ENCODE measurements at places on chromosomes 12 and 14. TPM values are rescaled to one million over a fixed set of nuclear protein-coding genes. Genes with fewer than 3 reads are reported as not detected.

DNA sequence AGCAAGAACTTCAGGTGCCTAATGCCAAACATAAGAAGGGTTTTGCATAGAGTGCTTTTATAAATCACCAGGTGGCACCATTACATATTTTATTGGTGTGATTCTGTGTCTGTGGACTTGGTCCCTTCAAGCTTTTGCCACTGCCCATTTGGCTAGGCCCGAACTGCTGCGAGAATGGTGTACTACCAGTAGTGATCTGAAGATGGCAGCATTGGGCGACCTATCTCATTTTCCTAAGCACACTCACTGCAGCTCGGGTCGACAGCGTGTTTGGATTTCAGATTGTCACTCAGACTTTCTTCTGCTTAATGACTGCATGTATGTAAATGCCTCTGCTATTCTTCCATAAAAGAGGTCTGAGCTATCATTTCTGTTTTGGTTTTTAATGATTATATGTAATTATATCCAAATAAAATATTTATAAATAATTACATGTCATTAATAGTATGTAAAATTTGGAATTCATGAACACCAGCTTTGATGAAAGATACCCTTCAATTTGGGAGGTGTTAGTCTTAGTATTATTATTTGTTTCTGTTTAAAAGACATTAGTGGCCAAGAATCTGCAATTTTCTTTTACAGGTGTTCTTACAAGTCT is 78.5 kb downstream of the TPH2 start:
- H3K36me3 ChIP-seq, result no peaks in the 10 kb centered on the region
- no peak overlapping the region for H3K27ac ChIP-seq
- no peaks in the 10 kb centered on the region for H3K4me1 ChIP-seq

DNA sequence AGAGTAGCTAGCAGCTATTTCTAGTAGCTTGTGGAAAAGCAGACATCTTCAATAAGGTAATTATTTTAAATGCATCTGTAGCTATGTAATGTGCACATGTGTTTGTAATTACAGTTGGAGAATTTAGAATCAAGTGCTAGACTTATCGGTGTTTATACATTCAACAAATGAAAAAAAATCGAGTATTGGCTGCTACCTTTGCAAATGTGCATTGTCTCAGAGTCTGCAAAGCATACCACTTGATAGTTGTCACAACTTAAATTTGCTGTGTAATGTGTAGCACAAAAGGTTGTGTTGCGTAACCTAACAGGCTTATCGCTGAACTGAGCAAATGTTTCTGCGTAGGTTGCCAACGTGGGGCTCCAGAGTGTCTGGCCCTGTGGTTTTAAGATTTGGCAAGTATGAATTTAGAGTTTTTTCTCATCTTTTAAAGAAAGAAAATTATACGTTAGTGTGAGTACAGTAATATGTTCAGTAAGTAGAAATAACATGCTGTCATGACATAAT is 44.3 kb downstream of the TMTC2 start:
- no peaks in the 10 kb centered on the region for H3K4me1 ChIP-seq
- H3K36me3 ChIP-seq, result peaks cover 10% of the 10 kb centered on the region
- no peak overlapping the region for H3K4me3 ChIP-seq
- no peaks in the 10 kb centered on the region for H3K27me3 ChIP-seq

DNA sequence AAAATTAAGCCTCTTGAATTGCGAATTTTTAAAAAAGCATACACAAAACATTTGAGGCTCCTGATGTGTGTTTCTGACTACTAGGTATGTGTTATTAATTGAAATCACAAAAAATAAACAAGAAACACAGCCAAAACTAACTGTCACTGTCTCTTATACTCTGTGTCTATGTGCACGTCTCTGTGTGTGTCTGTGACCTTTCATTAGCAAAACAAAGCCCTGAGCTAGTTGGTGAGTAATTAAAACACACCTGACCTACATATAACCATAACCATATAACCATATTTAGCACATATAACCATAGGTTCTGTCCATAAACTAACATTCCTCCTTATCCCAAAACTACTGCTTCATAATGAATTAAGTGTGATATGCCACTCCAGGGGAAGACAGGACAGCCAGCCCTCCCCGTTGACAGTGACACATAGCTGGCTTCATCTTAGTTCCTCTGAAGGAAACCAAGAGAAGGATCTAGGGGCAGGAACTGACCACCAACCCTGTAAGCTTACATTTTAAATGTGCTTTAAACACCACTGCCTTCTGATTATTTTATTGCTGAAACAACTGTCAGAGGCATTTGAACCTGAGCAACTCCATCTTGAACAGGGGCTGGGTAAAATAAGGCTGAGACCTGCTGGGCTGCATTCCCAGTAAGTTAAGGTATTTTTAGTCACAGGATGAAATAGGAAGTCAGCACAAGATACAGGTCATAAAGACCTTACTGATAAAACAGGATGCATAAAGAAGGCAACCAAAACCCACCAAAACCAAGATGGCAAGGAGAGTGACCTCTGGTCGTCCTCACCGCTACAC is 106.7 kb downstream of the PPP2R5E start:
- H3K36me3 ChIP-seq, result peaks cover 5% of the 10 kb centered on the region
- DNase-seq, result no peak
- no peak overlapping the region for H3K4me3 ChIP-seq
- no peaks in the 10 kb centered on the region for H3K27me3 ChIP-seq
- no peak overlapping the region for H3K27ac ChIP-seq

GRCh38 chr12:15644700-15645099 is 144.5 kb downstream of the EPS8 start:
- no peaks in the 10 kb centered on the region for H3K36me3 ChIP-seq
- no peak for DNase-seq
- no peaks in the 10 kb centered on the region for H3K4me1 ChIP-seq
- no peak overlapping the region for H3K27ac ChIP-seq

GRCh38 chr12:68904351-68904962 is 28.5 kb downstream of the CPM start:
- no peaks in the 10 kb centered on the region for H3K4me1 ChIP-seq
- H3K36me3 ChIP-seq, result no peaks in the 10 kb centered on the region
- H3K27me3 ChIP-seq, result no peaks in the 10 kb centered on the region
- H3K27ac ChIP-seq, result no peak overlapping the region

GRCh38 chr12:65948320-65949008 is 124.2 kb downstream of the HMGA2 start:
- H3K27me3 ChIP-seq, result no peaks in the 10 kb centered on the region
- DNase-seq, result no peak
- H3K4me1 ChIP-seq, result no peaks in the 10 kb centered on the region
- H3K27ac ChIP-seq, result no peak overlapping the region

DNA sequence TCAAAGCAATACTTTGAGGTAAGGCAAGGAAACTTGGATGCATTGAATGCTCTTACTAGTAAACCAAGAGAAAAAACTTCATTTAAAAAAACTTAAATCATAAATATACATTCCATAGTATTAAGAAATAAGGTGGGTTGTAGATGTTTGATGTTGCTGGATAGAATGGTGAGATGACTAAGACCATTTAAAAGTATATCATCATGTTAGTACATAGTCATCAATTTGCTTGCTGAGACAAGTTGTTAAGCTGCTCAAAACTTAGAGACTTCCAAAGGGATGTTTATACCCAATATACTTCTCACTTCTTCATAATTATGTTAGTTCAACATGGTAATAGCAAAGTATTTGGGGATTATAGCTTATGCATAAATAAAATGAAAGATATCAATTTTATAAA is 675.5 kb upstream of the MGAT4C start:
- peaks cover 6% of the 10 kb centered on the region for H3K36me3 ChIP-seq
- no peaks in the 10 kb centered on the region for H3K4me1 ChIP-seq
- no peak overlapping the region for H3K4me3 ChIP-seq
- no peak for DNase-seq

- peaks cover 2% of the 10 kb centered on the region for H3K27me3 ChIP-seq
- no peak overlapping the region for H3K4me3 ChIP-seq
- H3K4me1 ChIP-seq, result no peaks in the 10 kb centered on the region
- H3K27ac ChIP-seq, result no peak overlapping the region
Measured at GRCh38 chr14:104599446-104599845, 5.1 kb downstream of the TMEM179 start.

GRCh38 chr12:72144553-72144952 is 127.6 kb upstream of the TRHDE start:
- H3K36me3 ChIP-seq, result peaks cover 7% of the 10 kb centered on the region
- H3K27ac ChIP-seq, result no peak overlapping the region
- DNase-seq, result no peak

DNA sequence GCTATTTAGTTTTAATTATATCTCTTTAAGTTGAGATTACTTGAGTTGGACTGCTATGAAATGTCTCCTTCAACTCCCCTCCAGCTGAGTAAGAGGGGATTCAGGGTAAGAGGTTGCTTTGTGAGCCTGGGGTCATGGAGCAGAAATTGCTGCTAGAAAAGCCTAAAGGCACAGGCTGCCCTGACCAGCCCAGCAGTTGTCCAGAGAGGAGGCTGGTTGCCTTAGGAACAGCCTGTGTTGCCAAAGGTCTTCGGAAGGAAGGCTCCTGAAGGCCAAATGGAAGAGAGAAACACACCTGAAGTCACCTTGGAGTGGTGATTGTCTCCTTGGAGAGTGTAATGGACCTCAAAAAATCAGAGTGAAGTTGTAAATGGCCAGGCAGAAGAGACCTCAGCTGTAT is 235.5 kb upstream of the PDE3A start:
- DNase-seq, result no peak
- H3K4me1 ChIP-seq, result no peaks in the 10 kb centered on the region
- no peaks in the 10 kb centered on the region for H3K27me3 ChIP-seq
- H3K27ac ChIP-seq, result no peak overlapping the region

DNA sequence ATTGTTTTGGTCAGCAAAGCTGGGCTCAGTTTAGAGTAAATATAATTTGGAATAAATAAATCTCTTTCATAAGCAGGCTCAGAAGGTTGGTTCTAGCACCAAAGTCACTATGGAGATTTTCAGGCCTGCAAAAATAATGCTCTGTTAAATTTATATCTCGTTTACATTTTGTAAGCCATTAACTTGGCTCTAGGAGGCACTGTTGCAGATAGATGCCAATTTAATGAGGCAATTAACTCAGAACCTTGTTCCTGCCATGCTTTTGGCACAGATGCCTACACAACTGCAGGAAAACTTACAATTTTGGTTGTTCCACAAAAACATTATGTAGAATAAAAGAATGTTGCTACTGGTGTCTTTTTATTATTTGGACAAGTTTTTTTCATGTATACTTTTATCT is 428.1 kb downstream of the FLRT2 start:
- no peaks in the 10 kb centered on the region for H3K36me3 ChIP-seq
- H3K27ac ChIP-seq, result no peak overlapping the region

GRCh38 chr12:32697445-32697844 is 18.3 kb downstream of the DNM1L start:
- peaks cover 35% of the 10 kb centered on the region for H3K36me3 ChIP-seq
- H3K4me1 ChIP-seq, result no peaks in the 10 kb centered on the region
- no peak for DNase-seq
- no peak overlapping the region for H3K4me3 ChIP-seq
- no peak overlapping the region for H3K27ac ChIP-seq

- H3K36me3 ChIP-seq, result no peaks in the 10 kb centered on the region
- no peak overlapping the region for H3K27ac ChIP-seq
- no peak for DNase-seq
- H3K4me3 ChIP-seq, result no peak overlapping the region
Measured at GRCh38 chr12:130573766-130574165, 142.3 kb downstream of the RIMBP2 start.

DNA sequence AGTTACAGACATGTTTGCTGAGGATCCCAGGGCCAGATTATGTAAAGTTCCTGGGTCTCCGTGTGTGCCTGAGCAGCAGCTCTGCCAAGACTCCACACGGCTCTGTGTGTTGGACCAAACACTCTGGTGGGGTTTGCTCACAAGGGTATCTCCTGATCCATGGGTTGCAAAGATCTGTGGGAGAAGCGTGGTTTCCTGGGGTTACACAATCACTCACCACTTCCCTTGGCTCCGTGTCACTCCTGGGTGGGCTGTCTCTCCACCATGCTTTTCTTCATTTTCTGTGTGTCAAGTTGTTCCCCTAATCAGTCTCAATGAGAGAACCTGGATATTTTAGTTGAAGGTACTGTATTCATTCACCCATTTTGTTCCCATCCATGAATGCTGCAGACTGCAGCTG is 1088.8 kb downstream of the FSCB start:
- H3K27me3 ChIP-seq, result no peaks in the 10 kb centered on the region
- no peak overlapping the region for H3K27ac ChIP-seq
- H3K4me3 ChIP-seq, result no peak overlapping the region
- no peaks in the 10 kb centered on the region for H3K4me1 ChIP-seq
- no peak for DNase-seq
- no peaks in the 10 kb centered on the region for H3K36me3 ChIP-seq

DNA sequence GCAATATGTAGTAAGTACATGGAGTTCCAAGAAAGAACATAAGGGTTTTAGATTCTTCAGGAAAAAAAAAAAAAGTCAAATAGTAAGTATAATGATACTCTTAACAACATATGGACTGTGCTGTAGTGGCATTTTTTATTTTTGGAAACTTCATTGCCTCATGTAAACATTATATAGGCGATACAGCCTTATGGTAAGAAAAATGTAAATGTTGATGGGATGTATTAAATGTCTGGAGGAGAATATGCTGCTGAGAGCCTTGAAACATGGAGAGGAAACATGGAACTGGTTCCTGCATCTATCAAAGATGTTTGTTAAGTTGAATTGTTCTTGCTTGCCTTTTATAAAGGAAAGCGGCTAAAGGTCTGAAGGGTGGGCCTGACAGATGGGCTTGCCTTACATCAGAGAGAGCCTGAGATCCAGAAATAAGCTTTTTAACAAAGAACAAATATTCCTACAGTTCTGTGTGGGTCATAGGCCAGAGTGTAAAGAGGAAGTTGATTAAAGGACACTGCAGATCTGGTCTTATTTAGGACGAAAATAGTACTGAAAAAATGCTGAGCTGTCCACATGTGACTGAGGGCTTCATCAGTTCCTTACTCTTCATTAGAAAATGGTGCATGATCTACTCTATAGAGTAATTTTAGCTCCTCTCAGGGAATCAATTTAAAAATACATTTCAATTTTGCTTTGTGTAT is 448.1 kb upstream of the DCN start:
- no peak overlapping the region for H3K27ac ChIP-seq
- peaks cover 2% of the 10 kb centered on the region for H3K36me3 ChIP-seq
- DNase-seq, result no peak
- no peaks in the 10 kb centered on the region for H3K27me3 ChIP-seq
- H3K4me3 ChIP-seq, result no peak overlapping the region
- no peaks in the 10 kb centered on the region for H3K4me1 ChIP-seq

GRCh38 chr12:83142914-83143313 is 456.2 kb downstream of the TMTC2 start:
- H3K4me3 ChIP-seq, result no peak overlapping the region
- DNase-seq, result no peak
- H3K36me3 ChIP-seq, result peaks cover 37% of the 10 kb centered on the region
- no peaks in the 10 kb centered on the region for H3K27me3 ChIP-seq
- H3K27ac ChIP-seq, result no peak overlapping the region

Gene LHX5
- total RNA-seq, result 2.1 TPM

Gene PMEL
- total RNA-seq, result 71.0 TPM

Gene RILPL2
- 1.4 TPM for total RNA-seq

Gene DIO3
- 0.20 TPM for total RNA-seq

Gene STON2
- total RNA-seq, result 62.9 TPM

Gene FAM90A1
- total RNA-seq, result 0.09 TPM

Gene ATL1
- 3.2 TPM for total RNA-seq

Gene CLEC1B
- not detected for total RNA-seq

Measured in H9 (cell line).